GM20000 (cell line): ENCODE measurements at places on chromosomes 4 and X.

GRCh38 chrX:155888139-155888538 lies 7.0 kb downstream of the VAMP7 start:
- DNase-seq, result no peak

DNA sequence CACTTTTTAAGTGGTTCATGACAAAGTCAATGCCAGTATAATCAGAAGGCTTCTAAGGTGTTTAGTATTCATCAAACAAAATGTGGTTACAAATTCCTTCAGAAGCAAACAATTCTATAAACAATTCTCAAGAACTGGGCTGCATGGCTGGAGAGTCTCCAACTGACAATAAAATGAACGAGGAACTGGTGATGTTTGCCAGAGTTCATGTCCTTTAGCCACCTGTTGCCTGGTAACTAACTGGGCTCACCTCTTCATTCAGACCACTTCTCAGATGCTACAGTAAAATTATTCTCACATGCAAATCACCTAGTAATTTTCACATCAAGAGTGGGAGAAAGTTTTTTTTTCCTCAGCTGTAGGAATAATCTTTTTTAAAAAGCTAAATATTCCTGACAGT lies 53.3 kb downstream of the CAMK2D start:
- no peak for DNase-seq

DNA sequence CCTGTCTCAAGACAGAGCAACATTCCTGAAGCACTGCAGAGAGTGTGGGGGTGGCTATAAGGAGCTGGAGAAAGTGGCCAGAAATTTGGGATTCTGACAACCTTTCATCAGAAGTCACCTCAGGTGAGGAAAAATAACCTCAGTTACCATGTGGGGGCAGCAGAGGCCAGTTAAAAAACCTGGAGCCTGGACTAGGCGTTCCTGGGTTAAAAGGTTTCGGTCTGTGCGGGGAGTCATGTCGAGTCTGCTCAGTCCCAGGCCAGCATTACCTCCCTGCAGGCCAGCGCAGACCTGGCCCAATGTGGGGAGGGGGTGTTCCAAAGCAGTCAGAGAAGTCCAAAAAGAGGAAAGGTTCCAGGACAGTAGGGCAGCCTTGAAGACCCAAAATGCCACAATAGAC lies 10.9 kb upstream of the NALF2 start:
- no peak for DNase-seq

GRCh38 chrX:621705-622503 lies 8.7 kb upstream of the SHOX start:
- DNase-seq, result no peak
